ENCODE measurements at places on chromosomes 5 and 9.

- DNase-seq: no peak
These were observed 27.7 kb downstream of the KCTD16 start for GRCh38 chr5:144198386-144198785.

GRCh38 chr5:74414228-74414627 is 226.3 kb downstream of the ENC1 start:
- DNase-seq: no peak

DNA sequence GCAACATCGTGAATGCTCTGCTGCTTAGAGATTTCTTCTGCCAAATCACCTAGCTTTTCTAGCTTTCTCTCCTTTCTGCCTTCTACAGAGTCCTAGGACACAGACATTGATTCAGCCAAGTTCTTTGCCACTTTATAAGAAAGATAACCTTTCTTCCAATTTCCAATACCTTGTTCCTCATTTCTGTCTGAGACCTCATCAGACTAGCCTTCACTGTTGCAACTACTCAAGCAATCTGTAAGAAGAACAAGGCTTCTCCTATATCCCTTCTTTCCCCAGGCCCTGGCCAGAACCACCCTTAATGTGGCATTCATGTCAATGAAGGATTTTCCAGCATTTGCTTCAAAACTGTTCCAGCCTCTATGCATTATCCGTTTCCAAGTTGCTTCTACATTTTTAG is 24.3 kb downstream of the FBXO10 start:
- DNase-seq: no peak

DNA sequence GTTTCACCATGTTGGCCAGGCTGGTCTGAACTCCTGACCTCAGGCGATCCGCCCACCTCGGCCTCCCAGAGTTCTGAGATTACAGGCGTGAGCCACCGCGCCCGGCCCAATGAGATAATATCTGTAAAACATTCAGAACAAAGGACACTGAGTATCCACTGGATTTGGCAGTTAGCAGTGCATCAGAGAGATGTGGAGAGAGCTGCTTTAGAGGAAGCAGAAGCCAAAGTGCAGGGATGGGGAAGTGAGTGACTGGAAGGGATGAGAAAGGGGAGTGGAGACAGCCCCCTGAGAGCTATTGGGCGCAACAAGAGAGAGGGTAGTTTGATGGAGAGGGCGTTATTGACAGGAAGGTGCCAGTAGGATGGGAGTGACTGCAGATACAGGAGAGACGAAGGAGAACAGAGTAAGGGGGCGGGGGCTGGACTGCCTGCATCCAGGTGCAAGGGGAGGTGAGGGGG is 157.5 kb upstream of the SHB start:
- no peak for DNase-seq

GRCh38 chr9:103533318-103533717 is 538.2 kb downstream of the CYLC2 start:
- DNase-seq: no peak

GRCh38 chr9:19116107-19116790 is 11.0 kb downstream of the PLIN2 start:
- no peak for DNase-seq

DNA sequence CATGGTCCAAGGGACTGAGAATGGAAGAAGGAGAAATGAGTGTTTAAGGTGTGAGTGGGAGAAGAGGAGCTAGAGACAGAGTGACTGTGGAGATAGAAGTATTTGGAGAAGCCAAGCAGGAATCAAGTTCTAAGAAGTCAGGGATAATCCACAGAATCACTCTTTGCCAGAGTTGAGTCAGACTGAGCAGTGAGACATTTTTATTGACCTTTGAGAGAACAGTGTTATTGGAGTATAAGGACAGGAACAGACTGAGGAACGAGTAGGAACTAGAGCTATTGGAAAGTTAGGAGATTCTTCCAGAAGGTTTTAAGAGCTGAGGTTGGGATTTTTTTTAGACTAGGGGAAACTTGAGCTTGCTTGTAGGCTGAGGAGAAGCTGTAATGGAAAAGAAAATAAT is 37.2 kb downstream of the RCL1 start:
- DNase-seq: no peak

GRCh38 chr5:3598769-3599211 is 3.2 kb downstream of the IRX1 start:
- no peak for DNase-seq

- DNase-seq: no peak
These were observed 396.0 kb downstream of the LRRC70 start for GRCh38 chr5:62974623-62975022.

DNA sequence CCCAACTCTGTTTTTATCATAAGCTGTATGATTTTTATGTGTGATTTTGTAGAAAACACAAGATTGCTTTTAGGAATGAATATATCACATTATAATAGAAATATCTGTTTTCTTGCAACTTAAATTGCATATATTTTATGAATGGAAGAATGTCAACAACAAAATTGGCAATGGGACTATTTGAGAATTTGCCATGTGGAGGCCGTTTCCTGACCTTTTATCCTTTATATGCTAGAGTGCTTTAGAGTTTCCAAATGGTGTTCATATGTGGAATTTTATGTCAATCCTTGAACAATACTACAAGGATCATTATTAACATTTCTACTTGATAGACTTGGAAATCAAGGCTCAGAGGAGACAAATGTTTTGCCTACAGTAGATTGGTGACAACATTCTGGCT is 34.2 kb downstream of the ITGA1 start:
- no peak for DNase-seq

DNA sequence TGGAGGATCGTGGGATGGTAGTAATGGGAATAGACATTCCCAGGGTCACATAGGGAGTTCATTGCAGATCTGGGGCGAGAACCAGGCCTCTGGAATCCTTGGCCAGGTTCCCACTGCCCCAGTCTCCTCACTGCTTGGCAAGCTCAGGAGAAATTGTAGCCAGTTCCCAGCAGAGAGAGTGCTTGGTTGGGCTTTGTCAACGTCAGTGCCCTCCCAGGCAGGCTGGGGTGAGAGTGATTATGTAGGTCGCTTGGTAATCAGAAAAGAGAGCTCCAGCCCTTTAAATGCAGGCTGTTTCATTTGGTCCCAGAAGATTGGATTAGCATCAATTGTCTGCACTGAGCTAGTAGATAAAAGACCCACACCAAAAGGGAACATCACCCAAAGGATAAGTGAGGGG is 51.8 kb upstream of the GALNT10 start:
- no peak for DNase-seq

DNA sequence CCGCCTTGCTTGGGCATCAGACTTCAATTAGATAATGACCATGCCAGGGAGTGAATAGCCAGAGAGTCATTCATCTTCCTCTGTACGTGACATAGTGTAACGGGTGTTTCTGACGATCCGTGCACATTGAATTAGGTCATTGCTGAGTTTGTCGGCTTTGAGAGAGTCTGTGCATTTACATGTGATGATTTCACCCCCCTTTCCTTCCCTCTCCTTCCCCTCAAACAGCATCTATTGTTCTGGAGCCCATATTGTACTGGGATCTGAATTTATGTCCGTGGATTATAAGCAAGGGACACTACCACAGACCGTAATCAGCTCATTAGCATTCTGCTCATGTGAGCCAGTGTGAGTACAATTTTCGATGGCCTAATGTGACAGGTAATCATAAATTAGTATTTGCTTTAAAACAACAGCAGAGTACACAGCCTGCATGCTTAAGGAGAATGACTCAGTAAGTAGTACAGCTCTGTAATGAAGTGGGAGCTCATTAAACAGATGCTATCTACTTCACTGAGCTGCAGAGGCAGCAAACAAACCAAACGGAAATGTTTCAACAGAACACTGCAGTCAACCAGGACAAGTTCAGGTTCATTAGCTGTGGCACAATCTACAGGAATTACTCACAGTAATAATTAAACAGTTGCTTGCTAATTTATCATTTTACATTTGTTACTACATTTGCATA is 302.1 kb downstream of the CSNK1G3 start:
- DNase-seq: peak; percentile 31

GRCh38 chr9:114098021-114098935 is 814 bp downstream of the KIF12 start:
- DNase-seq: no peak

GRCh38 chr9:70392850-70393249 is 21.6 kb downstream of the KLF9 start:
- no peak for DNase-seq

DNA sequence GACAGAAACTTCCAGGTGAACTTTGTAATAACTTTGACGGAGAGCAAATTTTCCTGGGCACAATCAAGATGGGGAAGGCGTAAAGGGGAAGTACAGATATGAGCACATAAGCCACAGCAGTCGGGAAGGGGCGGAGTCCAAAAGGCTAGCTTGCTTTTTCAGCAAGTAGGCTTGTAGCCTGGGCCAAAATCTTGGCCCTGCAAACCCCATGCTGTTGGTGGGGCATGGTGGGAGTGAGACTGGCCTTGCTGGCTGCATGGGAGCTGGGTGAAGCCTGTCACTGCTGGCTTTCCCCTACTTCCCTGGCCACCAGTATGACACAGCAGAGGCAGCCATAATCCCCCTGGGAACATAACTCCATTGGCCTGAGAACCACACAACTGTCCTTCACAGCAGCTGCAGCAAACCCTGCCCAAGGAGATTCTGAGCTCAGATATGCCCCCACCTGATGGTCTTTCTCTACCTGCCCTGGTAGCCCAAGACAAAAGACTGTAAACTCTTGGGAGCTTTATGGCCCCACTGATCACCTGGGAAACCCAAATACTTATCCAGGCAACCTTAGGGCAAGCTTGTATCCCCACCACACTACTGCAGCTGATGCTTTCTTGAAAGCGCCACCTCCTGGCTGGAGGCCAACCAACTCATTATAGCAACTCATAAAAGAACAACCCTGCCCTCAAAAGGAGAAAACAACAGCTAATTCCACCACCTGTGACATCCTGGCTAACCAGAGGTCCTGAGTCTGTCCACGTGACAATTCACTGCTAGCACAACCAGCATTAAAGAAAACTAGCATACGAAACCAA is 24.0 kb downstream of the DCTN4 start:
- no peak for DNase-seq

DNA sequence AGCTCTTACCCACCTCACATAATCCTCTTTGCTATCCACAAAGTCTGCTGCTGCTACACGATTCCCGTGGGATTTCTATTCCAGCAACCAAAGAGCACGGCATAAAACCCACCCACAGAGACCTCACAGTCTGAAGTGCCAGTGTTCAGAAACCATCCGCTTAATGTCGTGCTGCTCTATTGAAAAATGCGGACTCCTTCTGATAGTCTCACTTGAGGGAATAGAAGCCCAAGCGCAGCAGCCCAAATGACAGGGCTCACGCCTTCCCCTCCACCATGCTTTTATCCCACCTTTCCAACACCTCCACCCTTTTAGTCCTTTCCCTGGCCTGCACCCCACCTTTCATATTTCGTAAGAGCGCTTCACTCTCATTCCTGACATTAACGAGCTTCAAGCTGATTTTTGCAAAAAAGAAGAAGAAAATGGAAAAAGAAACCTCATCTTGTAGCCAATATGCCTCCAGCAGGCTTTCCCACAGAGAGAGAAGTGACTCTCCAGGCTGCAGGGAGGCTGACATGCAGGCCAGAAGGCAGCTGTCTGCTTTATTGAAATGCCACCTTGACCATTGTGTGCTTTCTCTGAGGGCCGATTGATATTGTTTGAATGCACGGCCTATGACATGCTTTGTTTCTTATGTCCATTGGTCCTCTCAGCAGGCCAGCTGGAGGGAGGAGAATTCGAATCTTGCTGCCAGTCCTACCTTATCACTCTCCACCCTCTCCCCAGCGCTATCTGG is 70.6 kb upstream of the PCSK1 start:
- no peak for DNase-seq
